EH (cell line): ENCODE measurements at places on chromosomes 12 and 14.

GRCh38 chr12:96196781-96197180, 2.6 kb downstream of the ELK3 start:
- peak; percentile 54 for DNase-seq

- DNase-seq, result no peak
Measured at GRCh38 chr14:74963178-74963704, 7.8 kb upstream of the PGF start.

- no peak for DNase-seq
Measured at GRCh38 chr14:87628129-87628528, 364.9 kb downstream of the GALC start.

GRCh38 chr12:68370667-68371066, 38.5 kb upstream of the MDM1 start:
- DNase-seq, result no peak

GRCh38 chr14:92928258-92928629, 5.3 kb downstream of the CHGA start:
- DNase-seq, result no peak

GRCh38 chr12:25307818-25308217, 57.1 kb upstream of the KRAS start:
- peak; percentile 72 for DNase-seq

DNA sequence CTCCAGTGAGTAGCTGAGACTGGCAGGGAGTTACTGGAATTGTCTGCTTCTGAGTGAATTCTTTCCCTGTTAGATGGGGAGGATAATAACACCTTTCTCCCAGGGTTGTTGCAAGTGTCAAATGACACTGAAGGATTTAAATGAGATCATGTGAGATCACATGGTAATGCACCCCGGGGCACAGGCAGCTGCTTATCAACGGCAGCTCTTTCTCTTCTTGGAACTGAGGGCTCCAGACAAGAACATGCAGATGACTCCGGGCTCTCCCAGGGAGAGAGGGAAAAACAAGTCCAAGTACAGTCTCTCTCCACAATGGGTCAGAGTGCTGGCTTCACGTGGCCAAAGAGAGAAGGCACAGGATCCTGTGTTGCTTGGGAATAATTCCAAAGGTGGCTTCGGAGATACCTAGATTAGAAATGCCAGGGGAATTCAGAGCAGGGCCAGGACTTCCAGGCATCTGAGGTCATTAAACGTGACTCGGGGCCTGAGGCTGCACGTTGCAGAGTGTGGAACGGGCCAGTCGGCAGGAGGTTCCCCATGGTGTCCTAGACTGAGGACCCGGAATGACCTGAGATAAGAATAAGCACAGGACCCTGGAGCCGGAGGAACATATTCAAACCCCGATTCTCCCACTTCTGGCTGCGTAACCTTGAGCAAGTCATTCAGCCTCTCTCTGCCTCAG, 109.2 kb downstream of the PRMT8 start:
- no peak for DNase-seq

GRCh38 chr14:105087308-105087962, 22.2 kb upstream of the GPR132 start:
- DNase-seq, result peak; percentile 69

- no peak for DNase-seq
Measured at GRCh38 chr12:118959348-118959747, 22.0 kb upstream of the SRRM4 start.

DNA sequence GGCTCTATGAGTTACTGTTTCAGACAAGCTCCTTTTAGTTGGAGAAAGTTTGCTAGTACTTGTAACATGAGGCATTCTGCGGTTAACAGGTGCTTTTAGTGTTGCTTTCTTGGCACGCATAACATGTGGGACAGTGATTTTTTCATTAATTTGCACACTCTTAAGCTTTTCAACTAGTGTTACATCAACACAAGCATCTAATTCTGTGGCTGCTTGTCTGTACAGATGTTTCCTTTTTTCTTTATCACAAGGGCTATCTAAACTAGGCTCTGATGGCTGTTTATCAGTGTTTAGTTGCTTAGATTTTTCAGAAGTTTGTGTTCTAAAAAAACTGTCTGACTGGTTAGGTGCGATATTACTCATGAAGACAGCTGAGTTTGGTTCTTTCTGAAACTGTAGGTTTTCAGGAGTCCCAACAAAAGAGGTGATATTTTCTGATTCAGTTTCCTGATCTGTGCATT, 120.1 kb downstream of the RALGAPA1 start:
- no peak for DNase-seq

- no peak for DNase-seq
Measured at GRCh38 chr12:93847517-93848474, 170.6 kb downstream of the CRADD start.

DNA sequence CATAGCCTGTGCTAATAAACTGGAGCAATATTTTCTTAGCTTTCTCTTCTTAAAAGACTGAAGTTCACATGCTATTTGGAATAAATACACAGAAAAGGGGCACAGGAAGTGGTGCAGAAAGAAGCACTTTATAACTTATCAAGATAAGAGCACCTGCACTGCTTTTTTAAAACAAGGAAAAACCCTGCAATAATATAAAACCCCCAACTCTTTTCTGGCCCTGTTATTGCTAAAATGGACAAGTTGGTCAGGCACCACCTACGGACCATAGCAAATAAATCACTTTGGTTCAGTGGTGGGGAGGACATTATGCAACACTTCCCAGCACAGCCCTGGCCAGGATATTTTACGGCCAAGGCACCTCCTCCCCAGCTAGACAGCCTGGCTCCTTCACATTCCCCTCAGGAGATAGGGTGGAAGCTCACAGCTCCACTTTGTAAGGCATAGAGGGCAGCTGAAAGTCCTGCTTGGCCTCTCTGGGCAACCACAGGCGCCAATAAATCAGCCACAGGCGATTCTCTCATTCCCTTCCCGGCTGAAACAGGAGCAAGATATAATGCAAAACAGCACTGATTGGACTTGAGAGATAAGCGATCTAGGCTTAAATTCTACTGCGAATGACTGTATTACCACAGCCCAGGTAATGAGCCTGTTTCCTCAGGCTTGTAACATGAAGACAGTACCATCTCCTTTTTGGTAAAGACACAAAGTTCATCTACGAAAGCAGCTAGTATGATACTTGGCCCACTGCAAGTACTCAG, 2.0 kb downstream of the ZBTB25 start:
- DNase-seq, result peak; percentile 87

DNA sequence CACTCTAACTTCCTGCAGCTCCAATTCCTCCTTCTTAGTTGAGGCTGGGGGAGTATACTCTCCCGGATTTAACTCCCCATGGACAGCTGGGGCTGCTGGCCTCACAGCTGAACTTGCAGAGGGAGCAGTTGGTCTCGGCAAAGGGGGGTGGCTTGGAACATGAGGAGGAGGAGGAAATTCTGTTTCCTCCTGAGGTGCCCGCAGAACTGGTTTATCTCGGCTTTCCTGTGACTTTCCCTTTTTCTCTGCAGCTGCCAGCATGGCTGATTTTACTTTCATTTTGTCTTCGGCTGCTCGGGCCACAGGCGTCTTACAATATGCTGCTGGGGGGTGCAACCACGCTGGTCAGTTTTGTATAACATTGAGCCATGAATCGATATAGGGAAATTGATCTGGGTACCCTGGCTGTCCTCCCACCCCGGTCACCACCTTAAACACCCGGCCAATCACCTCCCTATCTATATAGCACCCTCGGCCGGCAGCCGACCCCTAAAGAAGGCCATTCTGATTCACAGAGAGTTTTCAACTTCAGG, 1317.6 kb downstream of the TMEM121 start:
- DNase-seq, result no peak

- no peak for DNase-seq
Measured at GRCh38 chr12:56120158-56120846, 2.2 kb downstream of the ZC3H10 start.

DNA sequence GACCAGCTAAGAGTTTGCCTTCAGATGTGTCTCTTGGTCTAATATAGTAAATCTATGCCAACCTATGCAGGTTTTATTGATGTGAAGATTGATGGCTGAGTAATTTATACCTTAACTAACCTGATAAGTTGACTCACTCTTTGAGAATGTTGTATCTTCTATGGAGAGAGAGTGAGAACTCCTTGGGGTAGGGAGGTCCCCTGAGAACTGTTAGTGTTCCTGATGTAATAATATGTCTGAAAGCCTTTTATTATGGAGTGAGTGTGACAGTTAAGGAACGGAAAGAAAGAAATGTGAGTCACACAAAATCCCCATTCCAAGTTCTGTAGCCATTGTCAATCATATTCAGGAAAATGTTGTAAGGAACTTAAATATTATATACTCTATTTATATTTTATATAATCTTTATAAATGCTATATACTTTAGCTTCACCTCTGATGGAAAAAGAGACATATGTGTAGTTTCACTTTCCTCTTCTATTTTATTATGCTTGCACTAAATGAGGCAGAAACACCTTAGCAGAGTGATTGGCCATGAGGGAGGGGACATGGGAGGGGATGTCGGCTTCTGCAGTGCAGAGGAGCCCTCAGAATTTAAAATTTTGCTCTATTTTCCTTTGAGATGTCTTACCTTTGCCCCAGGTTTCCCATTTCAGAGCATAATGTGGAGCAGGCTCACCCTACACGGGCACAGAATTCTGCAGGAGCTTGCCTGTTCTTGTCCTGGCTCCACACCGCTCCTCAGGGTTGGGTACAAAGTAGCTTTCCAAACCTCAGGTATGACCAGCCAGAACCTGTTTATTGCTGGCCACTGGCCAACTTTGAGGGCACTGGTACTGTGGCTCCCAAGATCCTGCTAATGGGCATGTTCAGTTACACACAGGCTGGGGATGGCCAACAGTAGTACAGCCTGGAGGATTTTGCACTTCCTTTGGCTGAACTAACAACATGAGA, 57.7 kb downstream of the ARF6 start:
- DNase-seq, result peak; percentile 10

DNA sequence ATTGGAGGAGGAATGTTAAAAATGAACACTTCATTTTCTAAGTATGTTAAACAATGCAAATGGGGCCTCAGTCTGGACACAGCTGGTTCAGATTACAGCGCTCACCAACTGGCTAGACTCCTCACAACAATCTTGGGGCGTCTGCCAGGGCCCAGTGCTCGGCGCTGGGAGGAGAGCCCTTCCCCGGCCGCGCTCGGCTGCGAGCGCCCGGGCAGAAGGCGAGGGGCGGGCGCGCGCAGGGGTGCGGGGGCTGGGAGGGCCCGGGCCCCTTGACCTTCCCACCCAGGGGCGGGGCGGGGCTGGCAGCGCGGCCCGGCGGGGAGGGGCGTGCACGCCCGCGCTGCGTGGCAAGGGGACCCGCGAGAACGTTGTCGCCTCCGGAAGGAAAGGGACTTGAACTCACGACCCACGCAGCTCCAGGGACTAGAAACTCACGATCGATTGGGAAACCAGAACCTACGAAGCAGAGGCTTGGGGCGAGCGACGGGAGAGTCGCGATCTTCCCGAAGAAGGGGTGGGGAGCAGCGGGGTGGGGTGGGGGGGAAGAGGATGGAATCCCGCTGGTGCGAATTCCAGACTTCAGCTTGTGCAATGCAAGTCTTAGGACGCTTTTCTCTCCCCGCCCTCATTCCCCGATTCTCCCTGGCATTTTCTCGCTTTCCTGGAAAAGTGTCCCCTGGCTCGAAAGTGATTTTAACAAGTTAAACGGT, at the start of gene FBLN5:
Gene FBLN5 (minus strand): TSS at position 220 of the 710 bp plus-strand sequence. CDS start 465 bp downstream, outside the sequence.
- peak; percentile 93 for DNase-seq

DNA sequence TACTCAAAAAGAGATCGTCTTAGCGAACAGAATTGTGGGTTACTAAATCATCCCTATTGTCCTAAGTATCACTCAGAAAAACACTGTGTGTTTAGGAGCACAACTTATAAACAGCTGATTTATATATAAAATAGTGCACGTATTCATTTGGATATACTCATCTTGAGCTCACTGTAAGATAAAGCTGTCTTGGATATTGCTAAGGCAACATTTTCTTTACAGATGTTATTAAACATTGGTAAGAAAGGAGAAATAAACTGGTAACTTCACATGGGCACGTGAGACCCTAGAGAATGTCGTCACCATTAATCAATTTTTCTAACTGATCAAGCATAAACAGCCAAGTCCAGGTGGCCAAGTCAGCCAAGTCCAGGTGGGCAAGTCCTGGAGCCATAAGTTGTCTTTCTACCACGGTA, 1.7 kb downstream of the PAWR start:
- DNase-seq, result no peak

- DNase-seq, result peak; percentile 37
Measured at GRCh38 chr12:81209012-81209411, 131.1 kb downstream of the ACSS3 start.

DNA sequence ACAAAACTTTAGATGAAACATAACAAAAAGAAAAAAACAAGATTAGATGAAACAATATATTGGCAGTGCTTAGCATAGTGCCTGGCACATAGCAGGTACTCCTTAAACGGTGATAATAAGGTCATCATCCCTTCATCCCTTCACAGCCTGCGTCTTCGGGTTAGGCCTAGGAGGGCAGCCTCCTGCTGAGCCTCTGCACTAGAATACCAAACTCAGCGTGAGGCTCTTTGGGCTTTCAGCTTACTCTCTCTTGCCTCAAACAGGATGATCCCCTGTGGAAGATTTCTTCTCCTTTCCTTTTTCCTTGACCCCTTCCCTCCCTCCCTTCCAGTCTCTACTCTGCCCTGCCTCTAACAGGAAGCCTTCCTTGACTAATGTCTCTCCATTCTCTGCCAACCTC, 14.4 kb upstream of the FIGNL2 start:
- DNase-seq, result no peak

- no peak for DNase-seq
Measured at GRCh38 chr12:111443086-111443485, 37.4 kb downstream of the SH2B3 start.

DNA sequence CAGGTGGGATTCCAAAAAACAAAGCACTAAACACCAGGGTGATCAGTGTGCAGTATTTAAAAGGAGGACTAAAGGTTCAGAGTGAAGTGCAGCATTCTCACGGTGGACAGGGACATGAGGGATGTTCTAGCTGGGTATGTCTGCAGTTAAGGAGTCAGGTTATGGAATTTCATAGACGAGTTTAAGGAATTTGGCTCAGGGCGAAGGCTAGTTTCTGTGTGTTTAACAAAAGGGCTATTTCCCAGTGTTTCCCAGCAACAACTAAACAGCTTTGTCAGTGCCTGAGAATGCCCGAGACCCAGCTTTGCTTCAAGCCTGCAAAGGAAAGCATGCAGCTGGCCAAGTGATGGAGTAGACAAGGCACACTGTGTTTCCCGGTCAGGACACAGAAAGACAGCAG, 7.0 kb downstream of the KRT1 start:
- DNase-seq, result no peak

- DNase-seq, result peak; percentile 67
Measured at GRCh38 chr12:114625294-114625851, 58.6 kb downstream of the TBX3 start.

DNA sequence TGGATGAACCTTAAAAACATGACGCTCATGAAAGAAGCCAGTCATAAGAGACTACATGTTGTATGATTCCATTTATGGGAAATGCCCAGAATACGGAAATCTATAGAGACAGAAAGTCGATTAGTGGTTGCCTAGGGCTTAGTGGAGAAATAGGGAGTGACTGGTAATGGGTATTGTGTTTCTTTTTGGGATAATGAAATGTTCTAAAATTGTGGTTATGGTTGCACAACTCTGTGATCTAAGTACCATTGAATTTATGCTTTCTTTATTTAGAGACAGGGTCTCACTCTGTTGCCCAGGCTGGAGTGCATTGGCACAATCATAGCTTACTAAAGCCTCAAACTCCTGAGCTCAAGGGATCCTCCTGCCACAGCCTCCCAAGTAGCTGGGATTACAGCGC, 8.0 kb downstream of the RBMS2 start:
- DNase-seq, result peak; percentile 20

- no peak for DNase-seq
Measured at GRCh38 chr12:87879141-87879540, 150.1 kb downstream of the C12orf50 start.

- no peak for DNase-seq
Measured at GRCh38 chr14:83260751-83261150, 1727.1 kb upstream of the SEL1L start.
